ENCODE measurements at places on chromosomes 3 and 15. TPM values are rescaled to one million over a fixed set of nuclear protein-coding genes. Genes with fewer than 3 reads are reported as not detected.

Gene CYP1A1
- 1.6 TPM for total RNA-seq

Gene SAMMSON
- total RNA-seq: not detected

Gene CCDC33
- 7.3 TPM for total RNA-seq

Gene TMCC1
- 10.7 TPM for total RNA-seq

Gene PLEKHO2
- 5.6 TPM for total RNA-seq

Gene RASL12
- total RNA-seq: 0.10 TPM

Gene ZPLD1
- 0.06 TPM for total RNA-seq

Data from A549 treated with CORT108297 at 1 μM for 4 hours (cell line).